ENCODE measurements at places on chromosomes 6 and 20.

- DNase-seq = no peak
These were observed 435.7 kb upstream of the FKBP1C start for GRCh38 chr6:62775427-62776022.

- no peak for DNase-seq
These were observed 22.8 kb downstream of the BMP7 start for GRCh38 chr20:57243480-57244220.

- DNase-seq = no peak
These were observed 200.1 kb downstream of the BMP7 start for GRCh38 chr20:57066126-57066900.

- DNase-seq = no peak
These were observed 14.6 kb upstream of the TOX2 start for GRCh38 chr20:43900121-43900466.

GRCh38 chr20:63114693-63115311 lies 101.1 kb downstream of the YTHDF1 start:
- DNase-seq = no peak

GRCh38 chr6:2810092-2810671 lies 31.5 kb downstream of the SERPINB1 start:
- no peak for DNase-seq

GRCh38 chr6:17490724-17491123 lies 97.3 kb downstream of the CAP2 start:
- DNase-seq = no peak

- DNase-seq = no peak
These were observed 47.8 kb upstream of the TAGAP start for GRCh38 chr6:159092631-159093030.

- no peak for DNase-seq
These were observed 5.3 kb downstream of the PTK6 start for GRCh38 chr20:63531686-63532448.

DNA sequence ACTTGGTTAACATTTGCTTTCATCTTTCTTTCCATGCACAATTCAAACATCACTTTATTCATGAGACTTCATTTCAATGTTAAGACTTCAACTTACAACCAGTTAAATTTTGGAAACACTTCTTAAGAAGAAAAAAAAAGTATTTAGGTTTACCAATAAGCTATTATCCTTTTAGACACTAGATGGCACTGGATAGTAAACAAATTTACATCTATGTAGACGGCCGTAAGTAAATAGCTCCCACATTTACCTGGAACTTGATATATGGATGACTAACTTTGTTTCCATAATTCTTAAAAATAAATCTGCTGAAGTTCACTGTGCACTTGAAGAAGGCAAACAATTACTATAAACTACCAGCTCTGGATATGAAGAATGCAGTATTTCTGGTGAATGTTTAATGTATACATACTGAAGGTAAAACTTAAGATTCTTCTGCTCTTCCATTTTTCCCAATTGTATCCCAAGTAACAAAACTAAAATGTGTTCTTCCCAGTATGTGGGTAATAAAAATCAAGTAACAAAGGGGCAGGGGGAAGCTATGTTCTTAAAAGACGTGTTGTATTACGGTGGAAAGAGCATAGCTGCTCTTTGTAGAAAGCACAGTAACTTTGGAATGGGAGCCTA lies 130.6 kb upstream of the C6orf118 start:
- DNase-seq = no peak

GRCh38 chr6:118536478-118536877 lies 11.6 kb upstream of the PLN start:
- no peak for DNase-seq

GRCh38 chr6:73704260-73704659 lies 8.3 kb downstream of the CD109 start:
- no peak for DNase-seq

- DNase-seq = no peak
These were observed 69.4 kb upstream of the FBXL4 start for GRCh38 chr6:99017150-99017549.

GRCh38 chr20:16596991-16597390 lies 23.7 kb upstream of the KIF16B start:
- DNase-seq = no peak

- DNase-seq = no peak
These were observed 646.1 kb upstream of the DEFB115 start for GRCh38 chr20:30611239-30611984.

DNA sequence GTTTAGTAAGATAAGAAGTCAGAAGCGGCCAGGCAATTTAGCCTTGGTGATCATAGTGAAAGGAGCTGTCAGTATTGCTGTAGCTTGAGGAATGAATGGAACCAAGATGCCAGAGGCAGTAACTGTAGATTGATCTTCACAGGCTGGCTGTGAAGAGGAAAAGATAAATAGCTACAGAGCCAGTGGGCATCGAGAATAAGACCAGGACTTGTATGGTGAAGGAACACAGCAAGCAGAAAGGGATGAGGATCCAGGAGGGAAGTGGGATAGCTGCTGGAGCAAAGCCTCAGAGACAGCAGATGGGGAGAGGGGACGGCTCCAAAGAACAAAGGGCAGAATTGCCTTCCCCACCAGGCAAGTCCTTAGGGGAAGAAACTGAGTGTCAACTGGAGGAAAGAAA lies 294.4 kb upstream of the PLN start:
- no peak for DNase-seq

DNA sequence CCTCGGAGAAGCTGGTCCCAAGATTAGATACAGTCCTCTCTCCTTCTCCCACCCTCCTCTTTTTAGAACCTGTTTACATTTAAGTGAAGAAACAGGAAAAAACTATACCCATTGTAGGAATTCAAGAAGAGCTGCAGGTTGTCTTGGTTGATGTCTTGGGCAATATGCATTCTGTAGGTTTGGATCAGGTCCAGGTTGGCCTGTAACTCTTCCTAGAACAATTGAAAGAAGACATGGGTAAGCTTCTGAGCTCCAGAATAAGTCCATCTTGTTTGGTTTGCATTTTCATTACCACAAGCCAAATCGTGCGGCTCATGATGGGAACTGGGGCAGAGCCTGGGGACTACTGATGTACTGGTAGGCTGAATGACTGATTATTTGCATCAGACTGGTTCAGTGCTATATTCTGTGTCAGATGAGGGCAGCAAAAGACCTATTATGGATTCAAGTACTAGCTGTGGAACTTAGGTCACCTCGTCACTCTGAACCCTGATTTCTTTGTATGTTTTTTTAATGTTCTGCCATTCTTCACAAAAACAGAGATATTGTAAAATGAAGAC lies 20.3 kb upstream of the SLA2 start:
- no peak for DNase-seq

DNA sequence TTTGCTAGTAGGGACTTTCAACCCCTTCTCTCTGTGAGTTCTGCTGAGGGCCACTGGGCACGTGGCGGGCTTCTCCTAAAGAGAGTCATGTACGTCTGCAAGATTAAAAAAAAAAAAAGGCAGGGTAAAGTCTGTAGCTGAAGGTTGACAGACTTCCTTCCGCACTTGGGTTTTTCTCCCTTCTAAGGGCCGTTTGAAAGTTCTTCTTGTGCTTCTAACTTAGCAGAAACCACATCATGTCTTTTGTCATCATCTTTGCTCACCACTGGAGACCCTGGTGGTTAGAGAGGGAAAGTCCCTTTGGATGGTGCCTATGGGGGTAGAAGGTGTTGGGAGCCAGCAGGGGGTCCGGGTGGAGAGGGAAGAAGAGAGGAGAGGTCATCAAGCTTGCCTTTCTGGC lies 31.4 kb downstream of the PRDM1 start:
- peak; percentile 62 for DNase-seq

GRCh38 chr6:112413780-112414179 lies 66.7 kb downstream of the RFPL4B start:
- no peak for DNase-seq

DNA sequence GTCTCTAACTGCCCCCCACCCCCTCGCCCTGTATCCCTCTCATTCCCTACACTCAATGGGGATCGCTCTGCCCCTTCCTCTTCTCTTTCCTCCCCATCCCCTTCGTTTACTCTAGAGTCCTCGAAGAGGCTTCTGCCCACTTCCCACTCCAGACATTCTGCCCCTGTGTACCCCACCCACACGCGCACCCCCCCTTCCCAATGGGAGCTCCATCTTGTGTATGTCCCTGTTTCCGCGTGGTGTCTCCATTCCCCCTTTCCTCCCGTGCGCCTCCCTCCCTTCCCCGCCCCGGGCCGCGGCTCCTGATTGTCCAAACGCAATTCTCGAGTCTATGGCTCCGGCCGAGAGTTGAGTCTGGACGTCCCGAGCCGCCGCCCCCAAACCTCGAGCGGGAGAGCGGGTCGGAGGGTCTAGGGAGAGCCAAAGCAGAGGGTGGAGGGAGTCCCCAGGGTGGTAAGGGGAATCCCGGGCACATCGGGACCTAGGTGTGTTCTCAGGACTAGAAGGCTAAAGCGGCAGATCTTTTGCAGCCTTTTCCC lies 679 bp upstream of the RING1 start:
- no peak for DNase-seq

GRCh38 chr6:33812669-33813068 lies 8.9 kb upstream of the MLN start:
- DNase-seq = peak; percentile 24

- DNase-seq = no peak
These were observed 96.4 kb upstream of the PREP start for GRCh38 chr6:105499136-105499870.

GRCh38 chr20:47127999-47128398 lies 228.5 kb downstream of the ZMYND8 start:
- DNase-seq = no peak

DNA sequence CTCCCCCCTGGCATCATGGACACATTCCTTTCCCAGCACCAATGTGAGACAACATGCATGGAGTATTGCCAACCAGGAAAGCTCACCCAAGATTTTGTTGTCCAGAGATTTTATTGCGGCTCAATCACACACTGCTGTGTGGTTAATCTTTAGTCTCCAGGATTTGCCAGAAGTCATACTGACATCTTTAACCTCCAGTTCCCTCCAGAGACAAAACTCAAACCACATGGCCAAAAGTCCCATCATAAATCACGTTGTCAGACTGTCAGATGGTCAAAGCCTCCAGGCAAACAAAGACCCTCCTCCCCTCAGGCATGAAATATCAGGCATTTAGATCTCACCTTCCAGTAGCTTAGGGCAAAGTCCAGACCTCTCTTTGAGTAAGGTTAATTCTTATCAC lies 97.3 kb upstream of the OPRM1 start:
- DNase-seq = no peak

- DNase-seq = no peak
These were observed 24.7 kb downstream of the ACOT13 start for GRCh38 chr6:24691550-24691949.

- DNase-seq = no peak
These were observed 22.9 kb downstream of the PPP1R3G start for GRCh38 chr6:5108068-5108467.

Data from activated CD4-positive, alpha-beta T cell treated with anti-CD3 and anti-CD28 coated beads, Interleukin-2, amount 50 U/mL, for 1 hour (primary cell).